AG10803 (cell line): ENCODE measurements at places on chromosomes 1 and 21.

GRCh38 chr1:6300342-6301048, 39.6 kb upstream of the GPR153 start:
- no peak for DNase-seq

DNA sequence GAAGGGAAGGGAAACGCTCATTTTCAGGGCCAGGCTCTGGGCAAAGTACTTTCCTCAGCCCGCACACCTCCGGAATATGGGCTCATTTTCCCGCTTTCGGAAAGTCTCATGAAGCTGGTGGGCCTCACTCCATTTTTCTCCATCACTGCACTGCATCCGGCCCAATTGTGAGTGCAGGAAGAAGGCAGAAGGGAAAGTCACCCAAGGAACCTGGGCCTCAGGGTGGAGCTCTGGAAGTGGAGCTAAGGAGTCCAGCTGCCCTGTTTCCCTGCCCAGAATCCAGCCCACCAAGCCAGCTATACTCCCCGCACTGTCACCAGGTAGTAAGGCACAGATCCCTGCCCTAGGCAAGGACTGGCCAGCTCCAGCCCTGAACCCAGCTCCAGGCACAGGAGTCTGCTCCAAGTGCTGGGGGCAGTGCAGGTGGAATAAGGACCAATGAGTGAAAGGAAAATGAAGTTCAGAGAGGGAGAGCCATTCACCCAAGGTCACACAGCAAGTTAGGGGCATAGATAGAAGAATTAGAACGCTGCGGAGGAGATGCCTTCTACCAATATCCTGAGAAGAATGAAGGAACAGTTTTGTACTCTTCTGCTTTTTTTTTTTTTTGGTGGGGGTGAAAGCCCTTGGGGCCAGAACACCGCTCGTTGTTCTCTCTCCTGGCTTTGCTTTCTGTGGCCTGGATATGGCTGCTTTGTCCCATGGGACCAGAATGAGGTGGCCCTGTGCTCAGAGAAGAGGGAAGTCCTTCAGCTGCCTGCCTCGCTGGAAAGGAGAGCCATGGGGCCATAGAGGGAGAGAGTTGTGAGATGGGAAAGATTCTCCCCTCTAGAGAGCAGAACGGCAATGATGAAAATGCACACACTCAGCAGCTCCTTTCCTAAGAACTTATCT, 10.0 kb downstream of the LRP8 start:
- DNase-seq = no peak

DNA sequence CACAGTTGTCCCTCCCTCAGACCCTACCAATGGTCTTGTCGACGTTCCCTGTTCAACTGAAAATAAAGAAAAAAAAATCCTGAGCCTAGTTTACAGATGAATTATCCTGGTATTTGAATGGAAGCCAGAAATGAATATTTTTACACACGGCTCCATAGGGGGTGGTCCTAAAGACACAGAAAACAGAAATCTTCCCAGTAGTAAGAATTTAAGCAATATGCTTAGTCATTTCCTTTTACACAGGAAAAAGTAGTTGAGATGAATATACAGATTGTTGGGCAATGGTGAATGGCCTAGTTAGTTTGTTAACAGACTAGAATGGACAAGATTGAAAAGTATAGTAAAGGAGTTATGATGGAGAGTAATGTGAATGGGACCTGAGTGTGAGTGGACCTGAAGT, 67.4 kb downstream of the RGS18 start:
- DNase-seq = peak; percentile 1

GRCh38 chr1:223712850-223713474, 623 bp downstream of the CAPN2 start:
- DNase-seq = no peak

DNA sequence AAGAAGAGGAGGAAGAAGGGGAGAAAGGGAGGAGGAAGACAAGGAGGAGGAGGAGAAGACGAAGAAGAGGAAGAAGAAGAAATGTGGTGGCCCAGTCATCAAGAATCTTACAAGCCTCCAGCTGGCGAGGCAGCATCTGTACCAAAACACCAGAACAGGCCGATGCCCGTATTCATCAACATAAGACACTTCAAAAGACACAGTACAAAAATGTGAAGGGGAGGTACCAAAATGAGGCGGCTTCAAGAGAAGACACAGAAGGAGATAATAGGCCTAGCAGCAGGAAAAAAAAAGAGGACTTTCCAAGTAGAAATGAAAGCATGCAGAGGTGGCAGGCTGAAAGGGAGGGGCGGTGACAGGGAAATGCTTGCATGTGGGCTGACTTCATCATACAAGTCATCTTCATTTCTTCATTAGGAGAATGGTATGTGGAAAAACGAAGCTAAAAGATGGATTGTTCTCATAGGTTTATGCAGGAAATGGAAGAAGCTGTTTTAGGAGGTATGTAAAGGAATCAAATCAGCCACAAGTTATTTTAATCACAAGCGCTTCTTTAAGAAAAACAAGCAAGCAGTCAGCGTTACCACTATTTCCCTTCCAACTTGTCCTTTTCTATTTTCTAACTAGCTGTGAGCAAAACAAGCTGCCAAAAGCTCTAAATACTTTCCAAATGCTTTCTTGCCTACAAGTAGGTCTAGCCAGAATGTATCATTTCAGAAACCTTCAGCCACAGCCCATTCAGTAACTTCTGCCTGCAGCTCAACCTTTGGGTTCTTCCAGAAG, 192.3 kb downstream of the SLC45A1 start:
- DNase-seq = peak; percentile 94

DNA sequence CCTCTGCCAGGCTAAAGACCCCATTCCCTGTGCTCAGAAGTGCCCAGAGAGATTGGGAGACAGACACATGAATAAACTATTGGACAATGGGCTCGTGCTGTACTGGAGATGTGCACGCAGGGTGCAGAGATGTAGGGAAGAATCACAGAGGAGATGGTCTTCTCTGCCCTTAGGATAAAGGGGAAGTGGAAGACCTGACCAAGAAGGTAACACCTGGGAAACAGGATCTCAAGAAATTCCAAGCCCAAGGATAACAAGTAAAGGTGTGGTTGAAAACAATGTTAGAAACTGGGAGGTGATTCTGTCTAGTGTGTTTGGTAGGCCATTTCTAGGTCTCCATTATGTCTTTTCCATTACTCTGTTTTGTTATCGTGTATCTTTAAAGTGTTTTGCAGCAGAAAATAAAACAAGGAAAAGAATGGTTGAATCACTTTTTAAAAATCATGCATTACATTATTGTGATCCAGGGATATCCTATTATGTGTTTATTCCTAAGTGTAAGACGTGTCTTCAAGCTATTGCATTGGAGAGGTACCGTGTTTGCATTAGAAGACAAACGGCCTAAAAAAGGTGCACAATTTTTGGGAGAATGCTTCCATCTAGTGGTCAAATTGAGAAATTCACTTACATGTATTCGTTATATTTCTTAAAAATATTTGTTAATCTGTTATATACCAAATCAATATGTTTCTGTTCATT, 40.8 kb upstream of the KCTD3 start:
- DNase-seq = peak; percentile 62

DNA sequence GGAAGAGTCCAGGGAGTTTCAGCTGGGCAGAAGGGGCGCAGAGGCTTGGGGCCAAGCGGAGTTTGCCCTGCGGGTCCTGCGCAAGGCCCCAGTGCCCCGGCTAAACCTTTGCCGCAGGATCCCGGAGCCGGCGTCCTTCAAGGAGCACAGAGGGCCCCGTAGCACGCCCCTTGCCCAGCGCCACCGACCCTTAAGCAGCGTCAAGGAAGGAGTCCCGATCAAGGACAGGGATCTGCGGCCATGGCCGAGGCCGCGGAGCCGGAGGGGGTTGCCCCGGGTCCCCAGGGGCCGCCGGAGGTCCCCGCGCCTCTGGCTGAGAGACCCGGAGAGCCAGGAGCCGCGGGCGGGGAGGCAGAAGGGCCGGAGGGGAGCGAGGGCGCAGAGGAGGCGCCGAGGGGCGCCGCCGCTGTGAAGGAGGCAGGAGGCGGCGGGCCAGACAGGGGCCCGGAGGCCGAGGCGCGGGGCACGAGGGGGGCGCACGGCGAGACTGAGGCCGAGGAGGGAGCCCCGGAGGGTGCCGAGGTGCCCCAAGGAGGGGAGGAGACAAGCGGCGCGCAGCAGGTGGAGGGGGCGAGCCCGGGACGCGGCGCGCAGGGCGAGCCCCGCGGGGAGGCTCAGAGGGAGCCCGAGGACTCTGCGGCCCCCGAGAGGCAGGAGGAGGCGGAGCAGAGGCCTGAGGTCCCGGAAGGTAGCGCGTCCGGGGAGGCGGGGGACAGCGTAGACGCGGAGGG, 520 bp downstream of the CLIC6 start:
- no peak for DNase-seq

- DNase-seq = peak; percentile 81
Observed at GRCh38 chr1:178057912-178058534, 35.9 kb upstream of the RASAL2 start.

GRCh38 chr1:113283914-113284313, 106.4 kb upstream of the MAGI3 start:
- DNase-seq = no peak

- no peak for DNase-seq
Observed at GRCh38 chr1:218677026-218677425, 331.9 kb downstream of the TGFB2 start.
